ENCODE measurements at places on chromosomes 1 and 21.

DNA sequence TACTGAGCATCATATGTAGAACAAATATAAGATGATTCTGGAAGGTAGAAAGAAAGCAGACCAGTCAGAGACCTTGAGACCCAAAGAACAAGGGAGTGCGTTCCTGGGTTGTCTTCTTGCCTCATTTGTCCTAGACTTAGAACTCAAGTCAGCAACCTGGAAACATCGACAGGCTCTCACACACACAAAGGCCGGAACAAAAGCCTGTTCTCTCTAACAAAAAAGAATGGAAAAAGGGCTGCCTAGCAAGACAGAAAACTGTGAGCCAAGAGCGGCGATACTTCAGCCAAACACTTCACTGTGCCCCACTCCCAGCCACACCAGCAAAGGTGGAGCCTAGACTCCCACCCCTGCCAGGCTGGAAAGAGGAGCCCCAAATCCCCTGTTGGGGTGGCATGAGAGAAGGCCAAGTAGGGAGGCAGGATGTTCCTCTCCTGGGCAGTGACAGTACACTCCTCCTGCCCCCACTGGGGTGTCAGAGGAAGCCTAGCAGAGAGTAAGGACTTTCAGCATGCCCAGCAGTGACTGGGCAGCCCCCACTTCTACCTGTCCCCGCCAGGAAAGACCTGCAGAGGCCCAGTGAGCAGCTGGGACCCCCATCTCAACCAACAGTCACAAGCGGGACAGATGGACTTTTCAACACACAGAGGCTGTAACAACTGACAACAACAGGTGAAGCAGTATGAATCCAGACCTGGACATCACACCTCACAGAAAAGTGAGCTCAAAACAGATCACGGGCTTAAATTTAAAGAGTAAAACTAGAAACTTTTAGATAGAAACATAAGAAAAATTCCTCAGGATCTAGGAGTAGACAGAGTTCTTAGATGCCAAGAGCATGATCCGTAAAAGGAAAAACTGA is 33.0 kb downstream of the MRAP start:
- no peak for DNase-seq

GRCh38 chr1:10735563-10736305 is 60.7 kb downstream of the CASZ1 start:
- DNase-seq = no peak

GRCh38 chr1:159881622-159882526 is 18.1 kb downstream of the CFAP45 start:
- no peak for DNase-seq

- no peak for DNase-seq
Measured at GRCh38 chr1:178916448-178917174, 45.7 kb upstream of the ANGPTL1 start.

DNA sequence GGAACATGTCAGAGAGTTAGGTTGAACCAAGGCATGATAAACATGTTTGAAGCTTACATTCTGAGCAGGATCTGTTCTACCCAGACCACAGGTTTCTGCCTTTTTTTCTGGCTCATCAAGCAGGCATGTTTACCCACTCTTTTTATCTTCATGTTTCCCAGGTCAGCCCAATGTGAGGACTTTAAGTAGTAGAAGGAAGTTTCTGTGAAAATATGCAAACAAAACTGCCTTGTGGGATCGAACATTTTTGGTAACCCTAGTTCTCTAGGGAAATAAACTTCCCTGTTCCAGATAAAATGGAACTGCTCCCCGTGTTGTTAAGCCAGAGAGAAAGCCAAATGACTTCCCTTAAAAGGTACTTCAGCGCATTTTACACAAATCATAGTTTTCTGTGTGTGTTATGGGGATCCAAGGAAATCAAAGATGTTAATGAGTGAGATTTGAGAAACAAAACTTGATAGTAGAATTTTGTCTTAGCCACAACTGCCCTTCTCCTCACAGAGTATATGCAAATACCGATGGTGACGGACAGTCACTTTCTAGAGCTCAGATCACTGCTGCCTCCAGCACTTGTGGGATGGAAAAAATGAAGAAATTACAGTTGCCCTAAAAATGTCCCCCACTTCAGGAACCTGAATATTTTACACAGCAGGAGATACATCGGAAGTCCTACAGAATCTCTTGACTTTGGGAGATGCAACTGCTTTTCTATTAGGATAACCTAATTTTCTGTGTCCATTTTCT is 765 bp upstream of the HIPK1 start:
- DNase-seq = no peak

DNA sequence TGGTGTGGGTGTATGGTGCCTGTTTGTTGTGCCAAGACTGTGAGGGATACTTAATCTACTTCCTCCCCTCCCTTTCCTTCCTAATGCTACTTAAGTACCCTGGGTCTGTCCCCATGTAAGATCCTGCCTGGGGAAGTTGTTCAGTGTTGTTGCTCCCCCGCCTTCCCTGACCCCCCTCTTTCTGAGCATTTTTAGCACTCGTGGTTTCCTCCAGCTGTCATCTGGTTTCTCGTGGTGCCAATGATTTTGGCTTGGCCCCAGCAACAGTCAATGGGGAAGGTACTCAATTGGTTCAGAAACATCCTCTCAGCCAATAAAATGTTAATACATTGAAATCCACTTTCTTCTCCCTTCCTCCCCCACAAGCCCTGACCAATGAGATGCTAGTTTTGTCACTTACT is 8.0 kb upstream of the B4GALT3 start:
- DNase-seq = peak; percentile 22

DNA sequence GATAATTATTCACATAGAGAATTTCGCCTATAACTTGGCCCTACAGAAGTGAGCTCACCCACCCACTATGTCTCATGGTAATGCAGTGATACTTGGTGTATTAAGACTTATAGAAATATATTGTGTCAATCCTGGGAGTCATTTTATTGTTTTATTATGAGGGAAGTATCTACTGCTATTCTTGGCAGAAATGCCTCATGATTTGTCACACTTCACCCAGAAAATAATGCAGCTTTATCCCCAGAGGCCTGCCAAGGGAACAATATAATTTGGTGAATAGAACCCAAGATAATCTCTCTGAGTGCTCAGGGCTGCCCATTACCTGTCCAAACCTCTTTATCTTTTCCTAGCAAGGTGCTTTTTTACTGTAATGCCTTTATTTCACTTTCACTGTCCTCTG is 98.0 kb downstream of the ZP4 start:
- DNase-seq = no peak

DNA sequence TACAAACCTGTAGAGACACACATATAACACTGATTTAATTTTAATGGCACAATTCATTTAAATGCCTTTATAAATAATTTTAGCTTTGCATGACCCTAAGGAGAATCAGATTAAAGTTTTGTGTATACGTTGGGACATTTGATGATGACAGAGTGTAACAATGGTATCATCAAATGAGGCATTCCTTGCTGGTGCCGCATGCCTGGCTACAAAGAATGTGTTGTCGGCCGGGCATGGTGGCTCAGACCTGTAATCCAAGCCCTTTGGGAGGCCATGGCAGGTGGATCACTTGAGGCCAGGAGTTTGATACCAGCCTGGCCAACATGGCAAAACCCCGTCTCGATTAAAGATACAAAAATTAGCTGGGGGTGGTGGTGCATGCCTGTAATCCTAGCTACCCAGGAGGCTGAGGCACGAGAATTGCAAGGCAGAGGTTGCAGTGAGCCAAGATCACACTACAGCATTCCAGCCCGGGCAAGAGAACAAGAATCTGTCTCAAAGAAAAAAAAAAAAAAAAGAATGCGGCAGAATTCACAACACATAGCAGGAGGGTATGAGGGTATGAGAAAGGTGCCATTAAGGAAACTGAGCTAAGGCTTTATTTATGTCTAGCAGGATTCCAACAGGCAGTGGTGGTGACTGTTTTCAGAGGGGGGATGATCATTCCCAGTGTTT is 58.9 kb downstream of the PTPN14 start:
- DNase-seq = no peak

DNA sequence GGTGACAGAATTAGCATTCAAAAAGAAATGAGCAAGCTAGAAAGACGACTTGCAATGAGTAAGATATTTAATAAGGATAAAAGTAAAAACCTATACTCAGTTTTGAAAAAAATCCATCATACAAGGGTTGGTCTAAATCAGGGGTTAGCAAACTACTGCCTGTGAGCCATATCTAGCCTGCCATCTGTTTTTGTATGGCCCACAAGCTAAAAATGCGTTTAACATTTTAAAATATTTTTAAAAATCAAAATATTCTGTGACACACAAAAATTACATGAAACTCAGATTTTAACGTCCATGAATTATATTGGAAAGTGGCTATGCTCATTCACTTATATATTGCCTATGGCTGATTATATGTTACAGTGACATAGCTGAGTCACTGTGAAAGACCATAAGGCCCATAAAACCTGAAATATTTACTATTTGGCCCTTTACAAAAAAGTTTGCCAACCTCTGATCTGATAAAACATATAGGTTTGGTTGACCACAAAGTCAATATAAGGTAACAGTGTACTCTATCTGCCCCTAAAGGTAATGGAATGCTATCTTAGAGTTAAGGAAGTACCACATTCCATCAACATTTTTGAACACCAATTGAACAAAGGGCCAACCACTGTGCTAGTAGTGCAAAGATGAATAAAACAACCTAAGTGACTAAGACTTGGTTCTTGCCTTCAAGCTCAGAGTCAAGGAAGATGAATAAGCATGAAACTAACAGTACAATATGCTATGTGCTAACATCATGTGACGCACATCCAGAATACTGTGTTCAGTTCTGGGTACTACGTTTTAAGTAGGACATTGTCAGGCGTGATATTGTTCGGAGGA is 3.2 kb downstream of the IFT25 start:
- no peak for DNase-seq

DNA sequence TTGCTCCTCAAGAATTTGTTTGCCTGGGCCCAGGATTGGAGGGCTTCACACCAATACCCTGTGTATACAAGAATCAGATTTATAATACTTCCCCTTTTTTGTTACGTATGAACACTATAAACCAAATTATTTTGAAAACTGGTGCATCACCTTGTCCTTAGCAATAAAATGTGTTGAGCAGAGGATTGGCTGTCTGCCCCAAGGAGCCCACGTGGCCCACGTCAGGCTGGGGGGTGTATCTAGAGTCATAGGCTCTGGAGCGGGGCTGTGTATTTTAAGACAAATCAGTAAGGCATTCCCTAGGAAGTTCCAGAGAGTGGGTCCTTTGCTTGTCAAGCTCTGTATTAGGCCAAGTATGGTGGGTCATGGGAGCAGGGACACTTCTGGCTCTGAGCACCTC is 2.0 kb upstream of the ST3GAL3 start:
- DNase-seq = no peak
